ENCODE measurements at places on chromosomes 1 and 21.

GRCh38 chr1:245572709-245573108 is 417.9 kb downstream of the KIF26B start:
- DNase-seq: no peak

DNA sequence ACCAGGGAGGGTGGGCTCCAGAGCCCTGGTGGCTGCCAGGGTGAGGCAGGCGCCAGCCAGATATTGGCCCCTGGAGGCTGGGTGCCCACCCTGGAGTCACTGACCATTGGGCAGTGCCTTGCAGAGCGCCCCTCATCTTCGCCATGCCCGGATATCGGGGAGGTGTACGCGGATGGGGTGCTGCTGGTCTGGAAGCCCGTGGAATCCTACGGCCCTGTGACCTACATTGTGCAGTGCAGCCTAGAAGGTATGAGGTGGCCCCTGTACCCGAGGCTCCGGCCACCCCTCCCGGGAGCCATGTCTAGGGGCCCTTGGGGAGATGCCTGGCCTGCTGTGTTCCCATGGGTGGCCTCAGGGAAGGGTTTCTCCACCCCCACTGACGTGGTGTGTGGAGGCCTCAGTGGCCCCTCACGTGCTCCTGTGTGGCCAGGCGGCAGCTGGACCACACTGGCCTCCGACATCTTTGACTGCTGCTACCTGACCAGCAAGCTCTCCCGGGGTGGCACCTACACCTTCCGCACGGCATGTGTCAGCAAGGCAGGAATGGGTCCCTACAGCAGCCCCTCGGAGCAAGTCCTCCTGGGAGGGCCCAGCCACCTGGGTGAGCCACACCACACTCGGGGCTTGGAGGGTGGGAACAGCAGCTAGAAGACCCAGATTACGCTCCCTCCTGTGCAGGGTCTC is 30.9 kb downstream of the TRIM11 start:
- DNase-seq: no peak

GRCh38 chr1:192626366-192627179 is 9.4 kb upstream of the RGS13 start:
- peak; percentile 60 for DNase-seq

GRCh38 chr1:76274302-76274701 is 199.8 kb downstream of the ST6GALNAC3 start:
- peak; percentile 31 for DNase-seq

DNA sequence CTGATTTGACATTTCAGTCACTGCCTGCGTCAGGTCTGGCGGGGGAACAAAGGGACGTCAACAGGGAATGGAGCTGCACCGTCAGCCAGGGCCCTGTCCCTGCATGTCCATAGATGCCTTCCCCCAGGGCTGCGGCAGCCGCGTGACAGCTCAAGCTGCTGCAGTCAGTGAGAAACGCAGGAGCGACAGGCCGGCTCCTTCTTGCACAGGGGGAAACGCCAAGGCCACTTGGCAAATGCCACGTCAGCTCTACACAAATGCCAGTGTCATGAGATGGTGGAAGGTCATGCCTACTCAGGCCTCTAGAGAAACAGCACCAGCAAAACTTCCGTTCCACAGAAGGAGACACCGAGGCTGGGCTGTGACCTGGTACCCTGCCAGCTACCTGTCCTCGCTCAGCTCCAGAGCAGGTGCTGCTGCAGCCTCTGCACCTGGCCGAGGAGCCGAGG is 37.7 kb downstream of the SYF2 start:
- no peak for DNase-seq

DNA sequence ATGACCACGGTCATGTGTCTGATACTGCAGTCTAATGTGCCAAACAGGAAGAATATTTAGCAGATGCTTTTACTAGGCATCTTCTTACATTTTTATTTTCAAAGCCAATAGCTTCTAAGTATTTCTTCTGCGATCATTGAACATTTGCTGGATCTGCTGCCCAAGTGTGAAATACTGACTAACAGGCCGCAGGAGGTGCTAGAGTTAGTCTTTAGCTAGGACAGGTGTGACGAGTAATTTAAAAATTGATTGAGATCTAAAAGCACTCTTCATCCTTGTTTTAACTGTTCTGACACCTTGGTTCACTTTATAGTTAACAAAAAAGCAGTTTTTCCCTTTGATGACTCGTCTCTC is 748 bp upstream of the FAM78B start:
- no peak for DNase-seq

DNA sequence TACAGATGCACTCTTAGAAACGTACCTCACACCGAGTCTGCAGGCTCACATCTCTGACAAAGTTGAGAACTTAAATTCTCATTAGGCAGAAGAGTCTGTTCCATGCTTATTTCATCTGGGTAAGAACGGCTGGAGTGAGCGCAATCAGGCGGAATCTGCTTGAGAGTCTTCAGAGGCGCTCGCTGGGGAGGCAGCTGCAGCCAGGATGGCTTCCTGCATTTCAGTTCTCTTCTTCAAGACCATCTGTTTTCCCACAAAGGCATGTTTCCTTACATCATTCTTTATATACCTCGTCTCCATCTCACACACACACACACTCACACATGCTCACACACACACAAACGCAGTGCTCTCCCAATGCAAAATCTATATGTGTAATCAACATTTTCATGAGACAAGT is 497.1 kb downstream of the AJAP1 start:
- no peak for DNase-seq

DNA sequence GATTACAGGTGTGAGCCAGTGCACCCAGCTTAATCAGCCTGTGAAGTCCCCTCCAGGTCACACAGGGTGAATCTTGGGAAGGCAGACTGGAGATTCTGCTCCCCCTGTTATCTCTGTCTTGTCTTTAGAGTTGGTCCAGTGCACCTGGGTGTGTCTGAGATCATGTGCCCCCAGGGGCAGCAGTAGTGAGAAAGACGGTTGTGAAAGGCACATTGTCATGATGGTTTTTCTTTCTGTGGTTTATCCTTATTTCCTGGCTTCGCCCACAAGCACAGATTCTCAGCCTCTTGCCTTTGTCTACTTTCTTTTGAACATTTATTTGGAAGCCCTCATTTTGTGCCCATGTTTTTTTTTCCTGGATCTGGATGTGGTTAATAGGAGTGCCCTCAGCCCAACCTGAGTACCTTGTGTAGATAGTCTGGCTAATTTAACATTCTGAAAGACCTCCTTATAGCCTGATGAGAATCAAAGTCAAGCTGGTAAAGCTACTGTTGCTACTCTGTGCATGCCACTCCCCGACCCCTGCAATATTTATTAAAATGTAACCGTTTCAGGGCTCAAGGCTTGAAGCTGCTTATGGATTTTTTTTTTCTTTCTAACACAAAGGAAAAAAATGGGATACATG is 23.7 kb downstream of the UCK2 start:
- DNase-seq: peak; percentile 71

GRCh38 chr1:107110326-107110725 is 30.5 kb upstream of the NTNG1 start:
- no peak for DNase-seq

- DNase-seq: no peak
Observed at GRCh38 chr1:30129421-30130055, 593.8 kb downstream of the MATN1 start.

DNA sequence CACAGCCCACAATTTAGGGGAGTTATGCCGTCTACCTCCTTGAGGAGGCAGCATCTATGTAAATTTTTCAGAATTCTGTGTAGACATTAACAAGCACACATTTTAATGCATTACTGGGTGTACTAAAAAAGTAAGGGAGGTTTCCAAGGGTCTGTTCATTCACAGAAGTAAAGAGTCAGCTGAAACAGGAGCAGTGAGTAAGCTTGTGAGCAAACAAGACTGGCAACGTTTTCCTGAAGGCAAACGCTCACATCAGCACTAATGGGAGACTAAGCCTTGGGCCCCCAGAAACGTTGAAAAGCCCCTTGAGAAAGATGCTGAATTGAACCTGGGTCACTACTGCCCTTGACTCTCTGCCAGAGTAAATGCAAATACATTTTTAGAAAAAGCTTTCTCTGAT is 25.7 kb downstream of the RPRD2 start:
- no peak for DNase-seq

DNA sequence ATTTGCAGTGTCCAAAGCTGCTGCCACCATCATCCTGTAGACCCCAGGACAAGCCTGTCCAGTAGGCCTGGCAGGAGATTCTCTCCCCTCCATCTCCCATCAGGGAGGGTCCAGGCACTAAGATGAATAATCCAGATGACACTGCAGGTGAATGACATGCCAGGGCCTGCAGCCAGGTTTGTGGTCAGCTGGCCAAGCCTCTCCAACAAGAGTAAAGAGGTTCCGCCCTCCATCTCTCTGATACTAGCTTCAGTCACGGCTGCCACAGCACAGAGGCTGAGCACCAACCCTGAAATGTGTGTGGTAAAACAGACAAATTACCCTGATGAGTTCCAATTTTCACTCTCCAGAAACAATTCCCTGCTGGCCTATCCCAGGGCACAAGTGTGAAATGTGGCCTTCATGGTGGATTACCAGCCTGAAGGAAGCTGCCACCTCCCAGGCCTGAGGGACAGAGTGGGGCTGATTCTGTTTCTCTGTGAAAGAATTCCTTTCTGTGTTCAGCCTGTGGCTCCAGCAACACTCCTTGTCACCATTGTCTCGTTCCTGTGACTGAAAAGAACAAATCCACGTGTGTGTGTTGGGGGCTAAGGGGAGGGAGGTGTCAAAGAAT is 19.9 kb upstream of the LHX4 start:
- DNase-seq: no peak

DNA sequence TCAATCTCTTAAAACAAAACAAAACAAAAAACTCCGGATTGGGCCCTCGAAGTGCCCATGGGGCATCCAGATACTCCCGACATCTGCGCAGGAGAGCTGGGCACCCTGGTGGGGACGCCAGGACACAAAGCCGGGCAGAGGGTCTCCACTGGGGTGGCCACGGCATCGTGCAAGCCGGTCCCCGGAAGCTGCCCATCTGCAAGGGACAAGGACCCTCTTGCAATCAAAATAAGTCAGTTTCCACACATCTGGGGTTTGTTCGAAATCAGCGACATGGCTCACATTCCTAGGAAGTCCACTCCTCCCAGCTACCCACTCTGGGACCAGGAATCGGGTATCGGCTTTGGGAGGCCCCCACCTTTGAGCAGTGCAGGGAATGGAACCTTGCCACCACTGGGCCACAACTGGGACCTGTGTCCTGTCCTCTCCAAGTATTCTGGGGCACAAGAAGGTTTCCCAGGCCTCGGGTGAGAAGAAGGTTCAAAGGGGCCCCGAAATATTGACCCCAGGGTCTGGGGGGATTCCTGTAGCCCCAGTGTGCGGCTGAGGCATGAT is 4.6 kb upstream of the PRDM16 start:
- DNase-seq: no peak

GRCh38 chr1:99644279-99645004 is 1.5 kb upstream of the PALMD start:
- no peak for DNase-seq

GRCh38 chr1:87144316-87144895 is 184.3 kb upstream of the LMO4 start:
- DNase-seq: no peak

GRCh38 chr1:11566042-11566850 is 87.3 kb downstream of the DISP3 start:
- DNase-seq: no peak

- DNase-seq: no peak
Observed at GRCh38 chr21:17539323-17539722, 26.5 kb downstream of the CXADR start.

DNA sequence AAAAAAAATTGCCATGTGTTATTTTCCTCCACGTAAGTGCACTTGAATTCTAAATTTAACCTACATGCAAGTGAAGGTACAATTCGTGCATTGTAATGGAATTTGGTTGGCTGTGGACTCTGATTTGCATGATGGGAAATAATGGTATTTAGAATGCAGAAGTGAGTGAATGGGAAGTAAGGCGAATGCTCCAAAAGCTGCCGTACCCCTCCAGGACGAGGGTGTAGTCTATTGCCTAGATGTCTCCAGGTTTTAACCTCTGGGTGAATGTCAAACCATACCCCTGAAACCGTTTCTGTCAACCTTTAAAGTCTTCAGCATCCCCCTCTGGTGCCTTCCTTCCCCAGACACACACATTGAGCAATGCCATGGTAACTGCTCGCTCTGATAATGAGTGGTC is 44.5 kb downstream of the KIAA0040 start:
- no peak for DNase-seq

- no peak for DNase-seq
Observed at GRCh38 chr1:1969953-1970716, 33.5 kb downstream of the CFAP74 start.
